Keratinocyte (primary cell): ENCODE measurements at places on chromosomes 7 and 10. TPM values are rescaled to one million over a fixed set of nuclear protein-coding genes. Genes with fewer than 3 reads are reported as not detected.

DNA sequence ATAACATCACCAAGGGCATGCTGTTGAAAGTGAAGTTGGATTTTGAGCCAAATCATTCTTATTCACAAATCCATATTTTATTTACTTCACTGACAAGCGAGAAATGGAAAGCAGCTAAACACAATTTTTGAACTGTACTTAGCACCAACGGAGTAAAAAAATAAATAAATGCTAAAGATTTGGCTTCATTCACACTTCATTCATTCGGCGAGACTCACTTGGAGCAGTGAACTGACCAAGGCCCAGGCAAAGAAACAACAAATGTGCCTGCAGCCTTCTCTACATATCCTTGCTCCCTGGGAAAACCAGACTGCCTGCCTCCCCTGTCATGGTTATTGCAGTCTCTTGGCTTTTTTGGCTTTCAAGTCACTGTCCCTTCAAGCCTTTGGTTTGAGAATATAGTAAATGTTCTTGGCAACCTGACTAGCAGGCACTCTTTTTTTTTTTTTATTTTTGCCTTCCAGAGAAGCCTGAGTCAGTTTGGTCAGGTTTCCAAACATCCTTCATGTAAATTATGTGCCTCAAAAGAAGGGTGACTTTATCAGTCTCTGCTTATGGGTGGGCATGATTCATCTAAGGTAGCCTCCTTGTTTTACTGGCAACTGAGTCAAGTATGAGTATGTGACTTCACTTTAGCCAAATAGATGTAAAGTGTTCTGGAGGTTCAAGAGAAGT, 177.6 kb upstream of the MEOX2 start:
- DNase-seq: no peak

DNA sequence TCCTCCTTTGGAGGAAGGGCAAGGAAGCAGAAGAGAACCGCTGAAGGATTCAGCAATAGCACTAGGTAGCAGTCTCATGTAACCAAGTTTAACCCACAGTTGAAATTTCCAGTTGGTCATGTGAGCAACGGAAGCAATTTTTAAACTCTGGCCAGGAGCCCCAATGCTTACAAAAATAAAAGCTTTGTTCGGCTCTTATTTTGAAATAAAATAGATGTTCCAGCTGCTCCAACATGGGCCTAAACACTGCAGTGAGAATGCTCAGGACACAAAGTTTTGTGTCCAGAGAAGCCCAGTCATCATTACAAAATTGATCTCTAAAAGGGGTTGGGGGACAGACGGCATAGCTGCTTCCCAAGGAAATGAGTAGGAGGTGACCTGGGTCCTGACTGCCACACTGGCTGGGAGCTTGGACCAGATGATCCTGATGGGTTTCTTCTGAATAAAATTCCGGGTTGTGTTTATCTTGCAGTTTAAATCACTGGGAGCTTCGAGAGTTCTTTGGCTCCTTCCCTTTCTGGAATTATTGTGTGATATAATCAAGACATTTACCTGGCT, 452 bp upstream of the TMEM140 start:
- DNase-seq: no peak

DNA sequence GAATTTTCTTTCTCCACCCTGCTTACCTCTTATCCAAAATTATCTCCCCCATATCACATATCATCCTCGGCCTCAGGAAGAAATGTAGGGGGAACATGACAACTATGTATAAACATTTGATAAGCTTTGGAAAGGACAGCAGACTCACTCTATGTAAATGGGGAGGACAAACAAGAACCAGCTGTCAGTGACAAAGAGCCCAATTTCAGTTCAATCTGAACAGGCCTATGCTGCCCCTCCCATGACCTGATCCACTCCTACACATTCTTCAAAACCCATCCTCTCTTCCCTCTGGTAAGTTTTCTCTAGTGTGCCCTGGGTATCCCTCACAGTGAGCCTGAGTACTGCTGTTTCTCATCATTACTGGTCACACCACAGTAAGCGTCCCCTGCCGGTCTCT, 20.8 kb downstream of the FZD9 start:
- no peak for DNase-seq

Gene METTL27
- polyA plus RNA-seq: 0.90 to 1.4 TPM (median 0.97 TPM) in 3 replicates

GRCh38 chr10:97887399-97887798, 37.8 kb downstream of the GOLGA7B start:
- DNase-seq: no peak

- DNase-seq: no peak
Measured at GRCh38 chr7:92313055-92313454, 67.3 kb downstream of the ANKIB1 start.

- DNase-seq: no peak
Measured at GRCh38 chr7:34064519-34065158, 159.3 kb downstream of the BMPER start.

Gene SNX10
- 5.6 to 7.6 TPM (median 7.0 TPM) in 3 replicates for polyA plus RNA-seq

Gene TMEM243
- 13.3 to 30.6 TPM (median 16.2 TPM) in 3 replicates for polyA plus RNA-seq

Gene PTPRZ1
- 41.6 to 58.3 TPM (median 56.2 TPM) in 3 replicates for polyA plus RNA-seq

DNA sequence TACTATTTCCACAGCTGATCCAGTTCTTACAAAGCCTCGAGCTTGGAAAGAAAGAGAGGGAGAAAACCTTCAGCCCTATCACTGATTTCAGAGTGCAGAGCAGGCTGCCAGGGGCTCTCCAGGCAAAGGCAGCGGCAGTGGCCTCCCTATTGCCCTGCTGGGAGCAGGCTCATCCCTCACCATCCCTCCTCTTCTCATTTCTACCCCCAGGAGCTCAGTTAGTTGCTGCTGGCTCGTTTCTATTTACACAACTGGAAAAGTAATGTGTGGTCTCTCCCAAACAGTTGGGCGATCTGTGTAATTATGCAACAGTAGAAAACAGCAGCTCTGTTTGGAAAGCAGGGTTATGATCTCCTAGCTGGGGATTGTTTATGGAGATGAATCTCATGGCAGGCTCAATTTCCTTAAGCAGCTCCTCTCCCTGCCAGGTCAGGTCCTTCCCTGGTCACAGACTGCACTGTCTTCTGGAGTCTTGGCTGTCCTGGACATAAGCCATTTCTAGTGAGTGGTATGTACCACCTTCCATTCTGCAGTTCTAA, 28.7 kb upstream of the TNS3 start:
- no peak for DNase-seq

Gene CALHM1
- polyA plus RNA-seq: 0.02 TPM in 1 of 3 replicates, not detected in the others

DNA sequence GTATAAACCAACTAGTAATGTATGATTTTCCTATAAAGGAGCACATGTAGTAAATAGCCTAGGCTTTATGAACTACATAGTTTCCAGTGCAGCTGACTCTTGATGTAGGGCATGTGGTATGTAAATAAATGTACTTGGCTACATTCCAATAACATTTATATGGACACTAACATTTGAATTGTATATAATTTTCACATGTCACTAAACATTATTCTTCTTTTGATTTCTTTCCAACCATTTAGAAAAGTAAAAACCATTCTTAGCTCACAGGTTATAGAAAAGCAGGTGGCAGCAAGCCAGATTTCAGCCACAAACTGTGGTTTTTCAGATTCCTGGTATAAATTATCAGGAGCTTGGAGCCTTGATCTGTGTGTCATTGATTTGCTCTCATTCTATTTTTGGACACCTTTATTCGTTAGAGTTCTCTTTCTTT, 1182.0 kb downstream of the CNTNAP2 start:
- no peak for DNase-seq

Gene CHAT
- not detected in 3 replicates for polyA plus RNA-seq

DNA sequence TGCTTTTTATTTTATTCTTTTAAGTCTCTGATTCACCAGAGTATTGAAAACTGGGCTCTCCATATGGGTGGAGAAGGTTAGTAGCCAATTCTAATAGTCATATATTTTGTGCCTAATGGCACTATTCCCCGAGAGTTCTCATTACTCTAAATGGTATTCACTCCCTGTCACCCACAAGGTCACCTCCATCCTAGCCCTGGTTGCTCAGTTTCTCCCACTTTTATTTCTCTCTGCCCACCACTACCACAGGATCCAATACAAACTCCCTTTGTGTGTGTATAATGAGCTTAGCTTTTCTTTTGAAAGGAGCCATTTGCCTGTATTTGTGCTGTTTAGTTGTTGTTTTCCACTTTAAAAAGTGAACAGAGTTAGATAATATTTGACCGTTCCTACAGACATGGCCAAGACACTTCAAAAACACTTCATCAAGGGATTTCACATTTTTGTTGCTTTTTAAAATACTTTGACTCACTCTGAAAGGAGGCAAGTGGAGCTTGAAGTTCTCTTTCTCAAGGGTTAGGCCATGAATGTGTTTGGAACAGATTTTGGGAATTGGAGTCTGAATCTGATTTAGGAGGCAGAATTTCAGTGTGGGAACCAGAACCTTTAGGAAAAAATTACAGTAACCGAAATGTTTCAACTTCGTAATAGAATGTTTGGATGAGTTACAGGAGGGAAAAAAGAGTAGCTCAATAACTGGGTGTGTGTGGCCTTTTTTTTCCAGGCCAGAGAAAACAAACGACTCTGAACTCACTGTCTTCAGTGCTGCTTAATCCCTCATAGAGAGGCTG, 321.3 kb downstream of the BICC1 start:
- DNase-seq: no peak

DNA sequence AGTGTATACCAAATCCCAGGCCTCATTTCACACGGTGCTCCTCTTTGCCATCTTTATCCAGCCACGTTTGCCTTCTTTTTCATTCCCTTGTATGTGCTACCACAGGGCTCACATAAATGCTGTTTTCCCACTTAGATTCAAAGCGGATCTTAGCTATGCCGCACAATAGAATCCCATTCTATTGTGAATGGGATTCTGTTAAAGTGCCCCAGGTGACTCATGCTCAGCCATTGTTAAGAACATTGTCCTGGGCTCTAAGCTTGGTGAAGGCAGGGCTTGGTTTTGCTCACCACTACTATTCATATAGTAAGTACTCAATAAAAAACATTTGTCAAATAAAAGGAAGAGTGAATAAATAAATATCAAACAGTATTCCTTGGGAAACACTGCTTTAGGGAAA, 72.3 kb upstream of the PHYHIPL start:
- no peak for DNase-seq

Gene MYL7
- 0.19 to 2.9 TPM (median 0.59 TPM) in 3 replicates for polyA plus RNA-seq

Gene TAS2R4
- 0.24 to 0.73 TPM (median 0.68 TPM) in 3 replicates for polyA plus RNA-seq

Gene TMEM176B
- not detected in 3 replicates for polyA plus RNA-seq

DNA sequence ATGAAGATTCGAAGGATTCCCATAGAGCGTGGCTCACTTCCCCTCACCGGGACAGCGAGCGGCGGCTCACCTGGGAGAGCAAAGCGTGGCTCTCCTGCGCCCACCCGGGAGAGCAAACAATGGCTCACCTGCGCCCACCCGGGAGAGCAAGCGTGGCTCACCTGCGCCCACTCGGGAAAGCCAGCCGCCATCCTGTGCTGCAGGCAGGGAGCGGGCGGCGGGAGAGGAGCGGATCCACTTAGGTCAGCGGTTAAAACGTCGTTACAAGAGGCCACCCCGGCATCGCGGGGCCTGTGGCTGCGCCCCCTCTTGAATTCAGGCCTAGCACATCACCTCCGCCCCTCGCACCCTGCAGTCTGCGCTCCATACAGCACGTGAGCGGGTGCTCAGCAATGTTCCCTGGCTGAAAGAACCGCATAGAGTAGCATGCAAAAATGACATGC, 461 bp upstream of the FIGNL1 start:
- no peak for DNase-seq

- no peak for DNase-seq
Measured at GRCh38 chr10:74097776-74098175, 52.9 kb downstream of the AP3M1 start.

GRCh38 chr10:114634609-114634979, 23.5 kb downstream of the ABLIM1 start:
- no peak for DNase-seq

- no peak for DNase-seq
Measured at GRCh38 chr10:117596706-117597105, 54.2 kb downstream of the EMX2 start.

DNA sequence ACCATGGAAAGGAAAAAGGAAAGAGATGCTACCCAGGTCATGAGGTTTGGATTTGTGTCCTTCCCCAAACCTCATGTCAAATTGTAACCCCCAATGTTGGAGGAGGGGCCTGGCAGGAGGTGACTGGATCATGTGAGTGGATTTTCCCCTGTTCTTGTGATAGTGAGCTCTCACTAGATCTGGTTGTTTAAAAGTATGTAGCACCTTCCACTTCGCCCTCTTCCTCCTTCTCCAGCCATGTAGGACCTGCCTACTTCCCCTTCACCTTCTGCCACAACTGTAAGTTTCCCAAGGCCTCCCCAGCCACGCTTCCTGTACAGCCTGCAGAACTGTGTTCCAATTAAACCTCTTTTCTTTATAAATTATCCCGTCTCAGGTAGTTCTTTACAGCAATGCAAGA, 113.9 kb downstream of the FAM107B start:
- no peak for DNase-seq

Gene PRLHR
- polyA plus RNA-seq: not detected in 3 replicates

Gene VIM
- polyA plus RNA-seq: 341 to 1,147 TPM (median 495 TPM) in 3 replicates

Gene LYZL1
- not detected in 3 replicates for polyA plus RNA-seq

Gene TBC1D12
- polyA plus RNA-seq: 2.3 to 7.0 TPM (median 4.6 TPM) in 3 replicates

GRCh38 chr7:24898691-24899090, 81.3 kb downstream of the OSBPL3 start:
- no peak for DNase-seq

GRCh38 chr10:110267276-110267675, 37.4 kb downstream of the SMNDC1 start:
- DNase-seq: no peak

- no peak for DNase-seq
Measured at GRCh38 chr7:84611391-84611790, 416.8 kb upstream of the SEMA3A start.

Gene CALN1
- polyA plus RNA-seq: not detected in 3 replicates

GRCh38 chr7:100221231-100221718, 1.5 kb downstream of the PVRIG start:
- no peak for DNase-seq

DNA sequence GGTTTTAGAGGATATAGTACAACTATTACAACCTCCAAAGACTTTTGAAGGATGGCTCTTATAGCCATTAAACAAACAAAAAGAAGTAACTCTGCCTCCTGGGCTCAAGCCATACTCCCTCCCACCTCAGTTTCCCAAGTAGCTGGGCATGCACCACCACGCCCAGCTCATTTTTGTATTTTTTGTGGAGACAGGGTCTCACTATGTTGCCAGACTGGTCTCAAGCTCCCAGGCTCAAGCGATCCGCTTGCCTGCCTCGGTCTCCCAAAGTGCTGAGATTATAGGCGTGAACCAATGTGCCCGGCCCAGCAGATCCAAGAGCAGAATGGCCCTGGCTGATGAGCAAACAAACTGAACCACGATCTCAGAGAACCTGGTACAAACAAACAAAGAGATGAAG, 16.0 kb downstream of the NANOS1 start:
- no peak for DNase-seq
